Lower lobe of right lung (tissue), 2 donors: ENCODE measurements at places on chromosomes 13 and 19. TPM values are rescaled to one million over a fixed set of nuclear protein-coding genes. Genes with fewer than 3 reads are reported as not detected.

Gene MCF2L
- 42.4 TPM for total RNA-seq

Gene ZSCAN4
- 0.24 TPM for total RNA-seq

DNA sequence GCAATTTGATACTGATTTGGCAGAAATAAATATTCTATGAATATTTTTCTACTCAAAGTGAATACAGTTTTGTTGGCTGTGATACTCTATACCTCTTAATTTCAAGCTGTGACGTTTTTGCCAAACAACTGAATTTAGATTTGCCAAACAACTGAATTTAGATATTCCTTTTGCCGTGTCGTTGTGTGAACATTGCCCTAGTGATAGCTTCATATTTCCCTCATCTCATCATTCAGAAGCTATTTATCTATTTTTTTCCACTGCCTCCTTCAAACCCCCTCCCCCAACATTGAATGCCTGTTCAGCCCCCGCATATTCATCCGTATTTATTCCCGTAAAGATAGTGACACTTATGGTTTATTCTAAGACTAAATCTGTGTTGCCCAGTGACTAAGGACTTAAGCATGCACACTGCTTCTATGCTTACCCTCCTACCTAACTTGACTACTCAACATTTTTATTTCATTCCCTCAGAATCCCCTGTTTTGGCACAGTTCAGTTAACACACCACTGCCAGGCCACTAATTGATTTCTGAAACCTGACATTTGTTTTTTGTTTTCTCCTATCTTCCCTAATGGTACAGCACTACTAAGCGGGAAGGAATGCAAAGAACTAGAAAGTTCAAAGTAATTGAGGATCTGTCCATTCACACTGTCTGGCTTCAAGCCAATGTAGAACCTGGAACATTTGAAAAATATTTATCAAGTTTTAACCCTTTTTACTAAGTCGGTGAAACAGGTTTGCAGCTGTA is 2.8 kb upstream of the KLF5 start:
- H3K4me3 ChIP-seq: no peak overlapping the region
- no peaks in the 10 kb centered on the region for H3K36me3 ChIP-seq
- DNase-seq: no peak
- no peak overlapping the region for H3K27ac ChIP-seq

Gene KLHL1
- total RNA-seq: not detected

Gene ZNF554
- 4.2 TPM for total RNA-seq

GRCh38 chr19:22421797-22422196 is 349 bp downstream of the ZNF98 start:
- H3K4me3 ChIP-seq: no peak overlapping the region
- H3K36me3 ChIP-seq: no peaks in the 10 kb centered on the region
- no peaks in the 10 kb centered on the region for H3K4me1 ChIP-seq
- DNase-seq: no peak
- H3K27ac ChIP-seq: no peak overlapping the region
- no peaks in the 10 kb centered on the region for H3K27me3 ChIP-seq

- H3K27ac ChIP-seq: no peak overlapping the region
- H3K4me3 ChIP-seq: no peak overlapping the region
Measured at GRCh38 chr13:77013853-77014542, 13.0 kb downstream of the FBXL3 start.

GRCh38 chr13:37416291-37417059 is 182.1 kb downstream of the POSTN start:
- no peaks in the 10 kb centered on the region for H3K36me3 ChIP-seq
- H3K27ac ChIP-seq: no peak overlapping the region
- no peaks in the 10 kb centered on the region for H3K27me3 ChIP-seq

Gene SELENOV
- not detected for total RNA-seq

Gene MEIS3
- total RNA-seq: 5.3 TPM
